Omental fat pad (tissue), 4 donors: ENCODE measurements at places on chromosomes 13 and 19. TPM values are rescaled to one million over a fixed set of nuclear protein-coding genes. Genes with fewer than 3 reads are reported as not detected.

- DNase-seq = no peak
Measured at GRCh38 chr19:7471696-7472615, 16.9 kb downstream of the PEX11G start.

DNA sequence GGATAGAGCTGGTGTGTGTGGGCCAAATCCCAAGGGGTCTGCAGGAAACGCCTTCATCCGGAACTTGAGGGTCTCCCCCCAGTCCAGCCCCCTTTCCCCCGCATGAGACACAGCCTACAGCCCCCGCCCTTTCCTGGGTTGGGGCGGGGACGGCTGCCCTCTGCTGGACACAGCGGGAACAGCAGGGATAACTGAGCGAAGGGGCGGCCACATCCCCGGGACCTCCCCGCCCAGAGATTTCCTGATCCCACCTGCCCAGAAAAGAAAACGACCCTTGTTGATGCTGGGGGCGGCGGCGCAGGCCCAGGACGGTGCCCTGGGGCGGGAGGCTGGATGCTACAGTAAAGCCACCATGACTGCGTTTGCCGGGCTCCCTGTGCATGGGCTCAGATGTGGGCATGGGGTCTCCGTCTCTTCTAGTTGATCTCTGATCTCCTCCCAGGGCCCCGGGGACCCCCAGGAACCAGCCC, 14.2 kb downstream of the ONECUT3 start:
- DNase-seq = no peak

DNA sequence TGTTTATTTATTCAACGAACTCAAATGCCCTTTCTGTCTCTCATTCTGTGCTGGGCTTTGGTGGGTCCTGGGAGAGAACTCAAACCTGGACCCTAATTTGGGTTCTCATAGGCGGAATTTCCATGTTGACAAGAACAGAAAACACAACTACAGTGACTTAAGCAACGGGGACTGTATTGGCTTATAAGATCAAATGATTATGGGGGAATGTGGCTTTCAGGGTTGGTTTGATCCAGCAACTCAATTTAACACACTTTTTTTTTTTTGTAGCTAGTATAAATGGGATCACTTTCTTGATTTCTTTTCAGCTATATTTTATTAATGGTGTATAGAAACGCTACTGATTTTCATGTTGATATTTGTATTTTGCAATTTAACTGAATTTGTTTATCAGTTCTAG, 9.9 kb downstream of the FCHO1 start:
- DNase-seq = no peak

GRCh38 chr13:46124967-46125933, 20.4 kb upstream of the CPB2 start:
- DNase-seq = no peak

- no peak for DNase-seq
Measured at GRCh38 chr13:101838323-101838722, 385.8 kb downstream of the ITGBL1 start.

- DNase-seq = no peak
Measured at GRCh38 chr13:59689057-59689456, 474.7 kb downstream of the DIAPH3 start.

NLRP9 gene
- total RNA-seq = not detected

CEACAM3 gene
- total RNA-seq = 20.3 TPM

ZGLP1 gene
- total RNA-seq = 2.4 TPM
